CD4-positive, alpha-beta T cell treated with Interleukin-17A for 4 hours (primary cell): ENCODE measurements at places on chromosomes 12 and 14.

GRCh38 chr12:53944209-53944608 is 5.6 kb downstream of the HOXC13 start:
- no peak for DNase-seq

DNA sequence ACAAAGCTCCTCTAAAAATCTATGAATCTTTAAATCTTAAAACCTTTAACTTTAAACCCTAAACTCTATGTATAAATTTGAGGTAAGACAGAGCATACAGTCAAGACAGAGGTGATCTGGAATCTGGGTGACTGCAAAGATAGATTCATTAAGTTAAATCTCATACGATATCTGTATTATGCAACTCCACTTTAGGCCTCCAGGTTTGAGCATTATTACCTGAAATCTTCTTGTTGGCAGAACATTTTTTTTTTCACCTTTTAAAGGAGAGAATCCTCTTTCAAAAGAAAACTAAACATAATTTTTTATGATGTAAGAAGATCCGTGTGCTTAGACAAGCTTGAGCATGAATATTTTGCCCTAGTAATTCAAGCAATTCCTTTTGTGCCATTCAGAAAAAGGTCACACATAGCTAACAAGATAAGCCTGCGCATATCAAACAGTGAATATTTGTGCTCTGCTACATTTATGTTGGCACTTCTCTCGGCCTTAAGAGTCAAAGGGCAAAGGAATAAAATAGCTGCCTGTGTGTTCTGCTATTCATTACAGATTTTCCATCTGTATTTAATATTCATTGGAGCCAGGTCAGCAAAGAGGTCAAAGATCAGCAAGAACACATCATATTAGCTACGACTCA is 163.3 kb downstream of the TMTC3 start:
- no peak for DNase-seq

DNA sequence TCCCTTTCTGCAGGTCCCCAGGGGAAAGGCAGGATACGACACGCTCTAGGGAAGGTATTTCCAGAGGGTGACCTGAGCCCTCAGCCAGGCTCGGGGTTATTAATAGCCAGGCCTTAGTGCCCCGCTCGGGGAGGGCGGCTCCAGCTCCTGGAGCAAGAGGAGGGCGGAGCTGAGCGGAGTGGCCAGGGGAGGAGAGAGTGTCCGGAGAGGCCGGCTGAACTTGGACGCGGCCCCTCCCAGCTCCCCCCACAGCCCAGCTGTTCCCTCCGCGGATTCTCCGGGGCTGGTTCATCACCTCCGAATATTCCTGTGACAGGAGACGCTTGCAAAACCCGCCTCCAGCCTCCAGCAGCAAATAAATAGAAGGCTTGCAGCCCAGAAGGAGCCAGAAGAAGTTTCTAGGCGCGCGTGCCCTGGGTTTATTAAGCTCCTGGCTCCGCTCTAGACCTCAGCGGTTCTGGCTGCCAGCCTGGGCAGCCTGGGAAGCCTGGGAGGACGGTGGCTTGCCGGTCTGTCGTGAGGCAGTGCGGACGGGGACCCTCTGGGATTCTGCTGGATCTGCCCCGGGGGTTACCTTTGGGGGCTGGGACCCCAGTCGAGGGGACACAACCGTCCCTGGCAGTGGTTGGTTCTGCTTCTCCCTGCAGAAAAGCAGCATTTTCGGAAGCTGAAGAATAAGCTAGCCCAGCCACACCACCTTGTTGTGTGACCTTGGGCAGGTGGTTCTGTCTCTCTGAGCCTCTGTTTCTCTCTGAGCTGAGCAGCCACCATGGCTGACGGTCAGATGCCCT is at the start of gene HSPB8:
Gene HSPB8 (plus strand): TSS at position 388 of the 791 bp plus-strand sequence. CDS start 382 bp downstream, at position 770.
- no peak for DNase-seq

- DNase-seq, result no peak
These were observed 151.4 kb downstream of the SSPN start for GRCh38 chr12:26346736-26347135.

- DNase-seq, result no peak
These were observed 480.8 kb downstream of the RERGL start for GRCh38 chr12:17609153-17609552.

GRCh38 chr12:42704340-42704739 is 114.8 kb upstream of the PRICKLE1 start:
- DNase-seq, result no peak

DNA sequence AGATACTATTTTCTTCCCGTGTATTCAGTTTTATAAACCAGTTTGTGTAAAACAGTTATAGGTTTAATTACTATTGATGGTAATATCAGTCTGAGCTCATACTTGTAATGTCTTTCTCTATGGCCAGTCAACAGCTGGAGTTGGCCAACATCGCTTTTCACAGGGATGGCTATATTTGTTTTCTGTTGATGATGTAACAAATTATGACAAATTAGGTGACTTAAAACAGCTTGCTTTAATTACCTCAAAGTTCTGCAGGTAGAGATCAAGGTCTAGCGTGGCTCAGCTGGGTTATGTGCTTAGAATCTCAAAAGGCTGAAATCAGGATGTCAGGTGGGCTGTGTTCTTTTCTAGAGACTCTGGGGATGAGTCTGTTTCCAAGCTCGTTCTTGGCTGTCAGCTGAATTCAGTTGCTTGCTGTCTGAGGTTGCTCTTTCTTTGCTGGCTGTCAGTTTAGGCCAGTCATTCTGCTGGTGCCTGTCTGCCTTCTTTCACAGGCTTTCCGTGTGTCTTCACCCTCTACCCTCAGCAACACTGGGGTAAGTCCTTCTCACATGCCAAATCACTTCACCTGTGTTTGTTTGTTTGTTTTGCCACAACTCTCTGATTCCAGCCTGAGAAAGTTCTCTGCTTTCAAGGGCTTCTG is 370.2 kb upstream of the E2F7 start:
- no peak for DNase-seq

DNA sequence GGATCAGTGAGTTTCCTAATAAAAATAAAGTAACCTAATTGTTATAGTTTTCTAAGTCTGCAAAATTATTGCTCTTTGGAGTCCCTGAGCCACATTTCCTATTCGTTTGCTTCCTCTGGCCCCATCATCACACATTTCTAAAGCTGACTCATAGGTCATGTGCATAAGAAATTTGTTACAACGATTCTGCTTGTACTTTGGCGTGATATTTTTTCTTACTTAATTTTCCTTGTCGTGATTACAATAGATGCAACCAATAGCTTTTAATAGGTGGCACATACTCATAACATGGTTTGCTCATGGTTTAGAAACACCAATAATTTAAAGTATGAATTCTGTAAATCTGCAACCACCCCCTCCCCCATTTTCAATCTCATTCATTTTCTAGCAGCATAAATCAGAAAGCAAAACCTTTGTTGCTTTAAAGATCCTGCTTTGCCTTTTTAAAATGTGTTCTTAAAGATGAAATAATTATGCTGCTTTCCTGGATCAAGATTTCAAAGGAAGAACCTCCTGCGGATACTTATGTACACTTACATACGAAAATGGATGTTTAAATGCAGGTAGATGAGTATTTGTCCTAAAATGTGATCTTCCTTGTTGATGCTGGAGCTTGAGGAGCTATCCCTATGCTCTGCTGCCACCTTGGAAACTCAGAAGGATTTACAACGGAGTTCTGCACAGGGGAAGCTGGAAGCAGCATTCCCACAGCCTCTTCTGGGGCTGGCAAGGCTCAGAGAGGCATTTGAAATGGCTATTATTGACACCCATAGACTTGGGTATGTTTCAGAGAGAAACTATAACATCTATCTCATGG is 1.7 kb upstream of the FLRT2 start:
- DNase-seq, result no peak

GRCh38 chr12:132505105-132505851 is 15.3 kb downstream of the FBRSL1 start:
- no peak for DNase-seq
